ENCODE measurements at places on chromosomes 1 and 21.

DNA sequence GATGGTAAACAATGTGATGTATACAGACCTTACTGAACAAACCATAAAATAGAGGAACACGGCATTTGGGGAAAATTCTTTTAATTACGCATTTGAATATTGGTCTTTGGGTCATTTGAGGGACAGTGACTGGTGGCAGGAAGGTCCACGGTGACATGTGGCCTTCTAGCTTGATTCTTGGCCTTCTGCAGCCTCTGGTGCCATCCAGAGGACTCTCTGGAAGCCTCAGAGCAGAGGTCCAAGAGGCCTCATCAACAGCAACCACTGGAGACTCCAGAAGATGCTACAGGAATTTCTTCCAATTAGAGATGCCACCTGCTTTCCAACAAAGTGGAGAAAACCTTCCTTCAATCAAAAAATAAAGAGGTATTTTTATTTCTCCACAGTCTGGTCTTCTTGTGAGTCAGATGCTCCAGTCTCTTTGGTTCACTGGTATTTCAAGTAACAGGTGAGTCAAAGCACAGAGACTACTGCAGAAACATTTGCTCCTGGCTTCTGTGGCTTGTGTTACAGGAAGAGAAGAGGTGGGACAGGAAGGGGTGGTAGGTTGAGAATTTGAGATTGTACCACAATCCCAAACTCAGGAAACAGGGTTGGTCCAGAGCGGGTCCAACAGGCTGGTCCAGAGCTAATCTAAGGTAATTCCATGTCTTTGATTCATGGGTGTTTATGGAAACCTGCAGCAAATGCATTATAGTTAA, 2.7 kb upstream of the F5 start:
- DNase-seq: no peak

DNA sequence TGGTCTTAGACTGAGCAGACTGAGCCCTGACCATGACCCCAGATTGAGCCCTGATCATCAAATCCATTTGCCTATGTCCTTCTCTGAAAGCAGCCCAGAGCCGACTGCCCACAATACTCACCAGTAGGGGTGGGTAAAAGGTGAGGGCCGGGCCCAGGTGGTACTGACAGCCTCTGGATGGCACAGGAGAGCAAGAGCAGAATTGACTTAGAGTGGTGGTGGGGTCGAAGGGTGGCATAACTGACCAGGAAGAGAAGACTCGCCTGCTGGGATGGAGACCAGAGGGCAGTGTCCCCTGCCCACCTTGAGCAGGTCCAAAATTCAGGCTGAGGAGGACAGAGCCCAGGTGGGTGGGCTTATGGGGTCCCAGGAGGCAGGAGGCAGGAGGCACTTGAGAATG, 161.3 kb upstream of the POU3F1 start:
- DNase-seq: no peak

DNA sequence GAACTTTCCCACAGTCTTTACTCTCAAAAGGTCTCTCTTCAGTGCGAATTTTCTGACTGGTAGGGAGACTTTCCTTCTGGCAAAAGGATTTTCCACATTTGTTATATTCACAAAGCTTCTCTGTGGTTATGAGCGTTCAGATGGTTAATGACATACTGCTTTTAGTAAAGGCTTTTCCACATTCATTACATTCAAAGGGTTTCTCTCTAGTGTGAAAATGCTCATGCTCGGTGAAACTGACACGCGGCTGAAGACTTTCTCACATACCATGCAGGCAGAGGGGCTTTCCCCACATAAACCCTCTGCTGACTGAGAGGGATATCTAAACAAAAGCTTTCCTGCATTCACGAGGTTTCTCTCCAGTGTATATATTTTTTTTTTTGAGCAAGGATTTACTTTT, 9.9 kb upstream of the KLF18 start:
- DNase-seq: no peak

GRCh38 chr1:67740543-67740942, 55.5 kb downstream of the GADD45A start:
- DNase-seq: no peak

DNA sequence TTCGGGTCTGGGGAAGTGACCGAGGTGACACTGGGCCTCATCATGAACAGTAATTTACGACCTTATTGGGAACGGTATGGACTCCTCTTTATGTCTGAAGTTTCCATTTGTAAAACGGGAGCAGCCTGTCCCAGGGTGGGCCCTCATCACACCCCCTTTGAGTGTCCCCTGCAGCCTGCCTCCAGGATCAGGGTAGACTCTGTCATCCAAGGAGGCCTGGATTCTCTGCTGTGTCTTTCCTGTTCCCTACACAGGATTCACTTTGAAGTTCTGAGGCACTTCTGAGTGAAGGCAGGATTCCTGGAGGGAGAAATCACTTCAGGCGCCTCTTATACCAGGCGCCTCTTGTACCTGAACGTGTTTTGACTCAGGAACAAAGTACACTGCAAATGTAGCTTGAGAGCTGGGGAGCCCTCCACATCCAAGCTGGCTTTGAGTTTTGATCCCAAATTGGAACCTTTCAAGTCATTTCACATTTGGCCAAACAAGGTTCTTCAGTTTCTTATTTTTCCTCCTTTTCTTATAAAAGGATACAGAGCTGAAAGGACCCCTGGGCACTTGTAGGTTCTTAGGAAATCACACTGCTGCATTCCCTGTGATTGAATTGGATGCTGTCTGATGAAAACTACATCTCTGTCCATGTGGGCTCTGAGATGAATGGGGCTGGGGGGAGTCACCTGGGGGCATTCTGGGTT, 106.0 kb downstream of the SUSD4 start:
- DNase-seq: no peak

GRCh38 chr21:40507978-40508377, 339.0 kb downstream of the DSCAM start:
- no peak for DNase-seq

DNA sequence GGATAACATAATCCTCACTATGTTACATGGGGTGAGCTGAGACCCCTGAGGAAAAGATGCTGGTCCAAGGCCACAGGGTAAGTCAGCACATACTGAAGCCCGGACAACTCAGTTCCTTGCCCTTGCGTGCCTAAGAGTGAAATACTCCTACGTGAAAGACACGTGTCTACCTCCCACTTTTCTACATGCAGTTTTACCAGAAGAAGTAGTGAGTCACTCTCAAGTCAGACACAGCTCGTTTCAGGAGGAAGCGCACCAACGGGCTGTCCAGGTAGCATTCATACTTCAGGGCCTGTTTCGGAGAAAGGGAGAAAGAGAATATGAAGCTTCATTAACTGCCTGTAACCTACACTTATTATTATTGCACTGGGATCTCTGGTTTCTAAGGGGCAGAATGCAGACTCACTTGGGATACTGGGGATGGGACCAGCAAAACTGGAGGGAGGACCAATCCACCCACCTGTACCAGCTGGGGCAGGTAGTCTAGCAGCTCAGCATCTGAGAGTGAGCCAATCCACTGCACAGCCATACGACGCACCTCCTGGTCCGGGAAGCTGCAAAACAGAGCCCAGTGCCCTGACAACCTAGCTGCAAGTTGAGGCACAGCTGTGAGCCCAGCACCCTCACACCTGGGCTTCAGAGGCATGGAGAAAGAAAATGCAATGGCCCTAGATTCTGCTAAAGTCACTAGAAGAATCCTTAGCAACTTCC, 32.4 kb upstream of the PPP1R15B start:
- no peak for DNase-seq

GRCh38 chr1:198564716-198565115, 24.2 kb upstream of the ATP6V1G3 start:
- DNase-seq: no peak

DNA sequence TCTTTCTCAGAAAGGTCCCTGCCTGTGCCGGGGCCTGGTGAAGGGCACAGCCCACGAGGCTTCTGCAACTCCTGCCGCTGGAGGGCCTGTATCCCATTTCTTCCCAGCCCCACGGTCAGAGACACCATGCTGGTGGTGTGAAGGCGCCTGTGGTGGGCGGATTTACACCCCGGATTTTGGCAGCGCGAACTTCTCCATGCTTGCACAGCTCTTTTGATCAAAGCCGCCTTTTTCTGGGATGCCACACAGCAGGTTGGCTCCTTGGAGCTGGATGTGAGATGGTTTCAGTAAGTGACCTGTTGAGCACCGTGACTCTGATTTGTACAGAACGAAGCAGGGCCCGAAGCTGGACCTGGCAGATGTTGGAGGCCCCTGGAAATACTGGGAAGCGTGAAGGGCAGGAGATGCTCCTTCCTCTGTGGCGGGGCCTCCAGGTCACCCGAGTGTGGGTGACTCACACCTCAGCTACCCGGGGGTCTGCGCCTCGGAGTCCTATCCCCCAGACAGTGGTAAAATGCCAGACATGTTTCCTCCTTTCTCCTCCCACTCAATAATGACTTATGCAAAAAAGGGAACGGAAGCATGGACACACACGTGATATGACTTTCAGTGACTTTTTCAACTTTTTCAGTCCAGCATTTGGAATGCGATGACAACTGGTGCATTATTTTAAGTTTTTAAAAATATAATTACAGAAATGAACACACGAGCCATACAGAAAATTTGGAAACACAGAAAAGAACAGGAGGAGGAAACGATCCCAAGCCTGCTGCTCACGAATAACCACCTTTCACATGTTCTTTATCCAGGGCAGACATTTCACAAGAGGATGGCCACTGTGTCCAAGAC, 9.0 kb downstream of the UMODL1 start:
- DNase-seq: no peak

- no peak for DNase-seq
Observed at GRCh38 chr1:5720045-5720444, 272.2 kb downstream of the NPHP4 start.

DNA sequence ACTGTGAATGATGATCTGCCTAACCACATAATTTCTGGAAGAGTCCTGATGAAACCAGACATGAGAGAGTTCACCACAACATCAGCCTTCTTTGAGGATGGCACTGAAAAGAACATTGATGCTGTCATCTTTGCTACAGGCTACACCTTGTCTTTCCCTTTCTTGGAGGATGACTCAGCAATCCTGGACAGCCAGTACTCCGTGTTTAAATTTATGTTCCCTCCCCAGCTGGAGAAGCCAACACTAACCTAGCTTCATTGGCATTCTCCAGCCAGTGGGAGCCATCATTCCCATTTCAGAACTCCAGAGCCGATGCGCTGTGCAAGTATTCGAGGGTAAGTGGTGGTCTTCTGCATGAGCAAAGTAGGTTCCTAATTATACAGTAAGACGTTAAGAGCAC, 164.1 kb upstream of the POGK start:
- DNase-seq: no peak

DNA sequence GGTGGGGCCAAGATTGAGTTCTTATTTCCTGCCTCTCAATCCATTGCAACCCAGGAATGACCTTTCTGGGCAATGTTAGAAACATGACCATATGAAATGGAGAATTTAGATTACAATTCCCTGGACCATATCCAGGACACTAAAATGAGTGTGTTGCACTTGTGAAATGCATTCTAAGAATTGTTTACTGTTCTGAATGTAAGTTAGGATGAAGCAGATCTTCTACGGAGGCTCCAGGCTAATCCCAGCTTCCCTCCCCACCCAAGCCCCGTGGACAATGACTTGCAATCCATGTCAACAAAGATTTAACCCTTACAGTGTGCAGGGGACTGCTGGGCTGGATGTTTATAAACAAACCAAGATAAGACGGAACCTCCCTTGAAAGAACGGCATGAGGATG, 31.7 kb upstream of the HAO2 start:
- no peak for DNase-seq

DNA sequence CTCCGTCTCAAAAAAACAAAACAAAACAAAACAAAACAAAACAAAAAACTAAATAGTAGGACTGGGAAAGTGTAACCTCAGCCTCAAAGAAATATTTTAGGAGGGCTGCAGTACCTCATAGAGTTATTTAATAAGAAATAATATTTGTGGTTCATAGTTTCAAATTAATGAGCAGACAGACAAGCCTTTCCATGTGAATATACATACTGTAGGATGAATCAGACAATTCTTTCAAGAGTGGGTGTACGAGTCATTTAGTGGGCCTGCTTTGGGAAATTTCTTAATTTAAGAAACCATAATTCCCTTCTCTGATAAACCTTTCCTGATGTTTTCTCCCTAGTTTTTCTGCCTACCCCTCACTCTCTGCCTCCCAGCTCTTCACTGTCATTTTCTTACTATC, 52.5 kb downstream of the CDC14A start:
- DNase-seq: no peak

- DNase-seq: no peak
Observed at GRCh38 chr1:29145739-29146437, 22.2 kb upstream of the TMEM200B start.

GRCh38 chr1:171753685-171754352, 12.0 kb upstream of the VAMP4 start:
- no peak for DNase-seq

GRCh38 chr1:196373798-196374197, 234.4 kb downstream of the KCNT2 start:
- DNase-seq: no peak

DNA sequence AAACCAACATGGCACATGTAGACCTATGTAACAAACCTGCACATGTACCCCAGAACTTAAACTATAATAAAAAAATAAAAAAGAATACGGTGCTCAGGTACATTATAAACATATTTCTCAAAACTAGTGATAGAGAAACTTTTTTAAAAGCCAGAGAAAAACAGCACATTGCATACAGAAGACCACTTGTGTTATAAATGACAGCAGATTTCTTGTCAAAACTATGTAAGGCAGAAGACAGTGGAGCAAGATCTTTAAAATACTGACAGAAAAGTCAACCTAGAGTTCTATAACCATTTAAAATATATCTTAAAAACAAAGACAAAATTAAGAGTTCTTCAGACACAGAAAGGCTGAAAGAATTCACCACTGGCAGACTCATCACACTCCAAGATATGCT, 144.7 kb downstream of the NEGR1 start:
- no peak for DNase-seq

DNA sequence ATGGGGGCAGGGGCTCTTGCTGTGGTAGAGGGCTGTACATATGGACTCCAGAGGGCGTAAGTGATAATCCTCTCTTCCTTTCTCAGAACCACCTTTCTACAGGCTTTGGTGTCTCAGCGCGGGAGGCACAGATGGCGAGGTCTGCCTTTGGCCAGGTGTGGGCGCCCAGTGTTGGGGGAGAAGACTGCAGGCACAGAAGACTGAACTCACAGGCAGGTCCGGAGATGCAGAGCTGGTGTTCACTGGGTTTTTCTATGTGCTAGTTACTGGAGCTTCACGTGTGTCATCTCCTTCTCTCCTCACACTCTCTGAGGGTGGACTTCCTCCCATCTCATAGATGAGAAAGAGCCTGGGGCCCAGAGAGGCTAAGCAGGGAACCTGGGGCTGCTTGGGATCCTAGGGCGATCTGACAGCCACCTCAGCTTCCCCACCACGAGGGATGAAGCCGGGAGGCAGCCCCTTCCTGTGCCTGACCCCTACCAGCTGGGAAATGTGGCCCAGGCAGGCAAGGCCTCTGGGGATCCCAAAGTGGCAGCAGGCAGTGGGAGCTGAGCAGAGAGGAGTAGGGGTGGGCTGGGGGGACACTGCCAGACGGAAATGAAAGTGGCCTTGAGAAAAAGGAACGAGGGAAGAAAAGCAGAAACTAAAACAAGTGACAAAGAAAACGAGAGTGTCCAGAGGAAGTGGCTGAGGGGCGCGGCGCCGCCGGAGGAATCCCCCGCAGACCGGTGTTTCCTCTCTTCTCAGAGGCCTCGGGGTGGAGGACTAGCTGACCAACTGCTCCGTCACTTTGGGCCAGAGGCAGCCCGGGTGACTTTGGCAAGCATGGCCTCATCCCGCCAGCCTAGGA, 191.6 kb downstream of the HIVEP3 start:
- DNase-seq: no peak
